ENCODE measurements at places on chromosomes 4 and X.

DNA sequence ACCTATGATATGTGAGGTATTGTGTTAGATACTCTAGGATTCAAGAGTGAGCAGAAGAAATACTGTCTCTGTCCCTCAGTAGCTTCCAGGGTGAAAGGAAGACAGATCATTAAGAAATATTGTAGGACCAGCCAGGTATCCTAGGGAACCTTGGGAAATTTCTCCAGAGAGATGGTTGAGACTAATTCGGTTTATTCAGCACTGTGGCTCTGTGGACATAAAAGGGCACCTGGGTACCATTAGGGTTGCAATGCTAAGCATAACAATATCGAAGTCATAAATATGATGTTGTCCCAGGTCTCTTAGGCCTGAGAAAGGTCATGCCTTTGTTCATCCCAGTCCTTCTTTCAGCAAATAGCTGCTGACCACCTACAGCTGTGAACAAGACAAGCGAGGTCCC, 61.0 kb downstream of the FAM114A1 start:
- no peak for DNase-seq

- no peak for DNase-seq
These were observed 28.6 kb downstream of the ASB9 start for GRCh38 chrX:15241301-15241700.

DNA sequence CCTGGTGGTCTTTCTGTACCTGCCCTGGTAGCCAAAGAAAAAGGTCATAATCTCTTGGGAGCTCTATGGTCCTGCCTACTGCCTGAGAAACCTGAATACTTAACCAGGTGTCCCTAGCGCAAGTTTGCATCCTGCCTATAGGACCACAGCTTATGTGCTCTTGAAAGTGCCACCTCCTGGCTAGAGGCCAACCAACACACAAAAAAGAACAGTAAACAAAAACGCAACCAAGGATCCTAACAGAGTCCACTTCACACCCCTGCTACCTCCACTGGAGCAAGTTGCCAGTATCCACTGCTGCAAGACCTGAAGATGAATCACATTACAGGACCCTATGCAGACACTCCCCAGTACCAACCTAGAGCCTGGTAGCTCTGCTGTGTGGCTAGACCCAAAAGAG, 103.2 kb upstream of the PABPC5 start:
- no peak for DNase-seq

GRCh38 chr4:111696505-111696904, 448.7 kb upstream of the FAM241A start:
- DNase-seq: no peak

Measured in NCI-H2107 (cell line).